Gastroesophageal sphincter (tissue), 4 donors: ENCODE measurements at places on chromosomes 1 and 21.
A peak's percentile ranks its signal among the peaks of the same experiment; 100 is the strongest.

DNA sequence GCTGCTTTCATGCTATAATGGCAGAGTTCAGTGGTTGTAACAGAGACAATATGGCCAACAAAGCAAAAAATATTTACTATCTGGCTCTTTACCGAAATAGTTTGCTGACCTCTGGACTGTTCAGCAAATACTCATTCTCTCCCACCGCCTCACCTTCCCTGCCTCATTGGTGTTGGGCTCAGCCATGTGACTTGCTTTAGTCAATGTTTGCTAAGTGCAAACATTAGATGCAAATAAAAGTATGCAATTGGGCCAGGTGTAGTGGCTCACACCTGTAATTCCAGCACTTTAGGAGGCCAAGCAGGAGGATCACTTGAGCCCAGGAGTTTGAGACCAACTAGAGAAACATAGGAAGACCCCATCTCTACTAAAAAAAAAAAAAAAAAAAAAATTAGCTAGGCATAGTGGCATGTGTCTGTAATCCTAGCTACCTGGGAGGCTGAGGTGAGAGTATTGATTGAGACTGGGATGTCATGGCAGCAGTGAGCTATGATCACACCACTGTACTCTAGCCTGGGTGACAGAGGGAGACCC, 55.1 kb downstream of the RPL5 start:
- ATAC-seq, result no peak

DNA sequence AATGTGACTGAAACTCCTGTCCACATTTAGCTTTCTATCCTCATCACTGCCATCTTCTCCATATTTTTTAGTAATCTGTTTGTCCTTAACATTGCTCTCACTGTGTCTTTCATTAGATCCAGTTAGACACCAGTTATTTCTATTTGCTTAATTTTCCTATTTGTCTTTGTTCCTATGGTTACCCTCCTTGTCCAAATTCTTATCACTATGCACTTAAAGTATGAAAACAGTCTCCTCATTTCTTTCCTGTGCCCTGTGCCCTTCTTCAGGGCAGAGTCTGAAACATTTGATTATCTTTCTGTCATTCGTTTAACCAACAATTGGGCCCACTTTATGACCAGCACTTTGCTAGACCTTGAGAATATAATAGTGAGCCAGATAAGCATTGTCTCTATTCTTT, 64.2 kb downstream of the SLC30A7 start:
- no peak for ATAC-seq

DNA sequence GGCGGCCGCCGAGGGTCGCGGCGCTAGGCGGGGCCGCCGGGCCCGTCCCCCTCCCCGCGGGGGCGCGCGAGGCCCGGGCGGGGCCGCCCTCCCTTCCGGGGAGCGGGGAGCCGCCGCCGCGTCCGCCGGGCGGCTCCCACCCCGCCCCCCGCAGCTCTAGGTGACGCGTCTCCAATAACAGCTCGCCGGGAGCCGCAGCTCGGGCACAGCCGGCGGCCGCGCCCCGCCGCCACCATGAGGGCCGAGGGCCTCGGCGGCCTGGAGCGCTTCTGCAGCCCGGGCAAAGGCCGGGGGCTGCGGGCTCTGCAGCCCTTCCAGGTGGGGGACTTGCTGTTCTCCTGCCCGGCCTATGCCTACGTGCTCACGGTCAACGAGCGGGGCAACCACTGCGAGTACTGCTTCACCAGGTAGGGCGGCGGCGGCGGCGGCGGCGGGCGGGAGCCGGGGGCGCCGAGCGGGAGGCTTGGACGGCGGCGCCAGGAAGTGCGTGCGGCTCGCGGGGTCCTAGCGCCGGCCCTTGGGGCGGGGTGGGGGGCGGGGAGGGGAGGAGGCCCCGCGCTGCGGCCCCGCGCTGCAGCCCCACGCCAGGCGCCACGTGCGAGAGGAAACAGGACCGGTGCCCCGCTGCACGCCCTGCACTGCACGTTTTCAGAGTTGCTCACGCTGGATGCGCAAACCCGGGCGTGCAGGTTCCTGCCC, at the start of gene SMYD2:
Gene SMYD2, plus strand, starts transcription at position 139 of the 699 bp plus-strand sequence. Its CDS starts 96 bp downstream, at position 235.
- peak; percentile 89 for ATAC-seq

DNA sequence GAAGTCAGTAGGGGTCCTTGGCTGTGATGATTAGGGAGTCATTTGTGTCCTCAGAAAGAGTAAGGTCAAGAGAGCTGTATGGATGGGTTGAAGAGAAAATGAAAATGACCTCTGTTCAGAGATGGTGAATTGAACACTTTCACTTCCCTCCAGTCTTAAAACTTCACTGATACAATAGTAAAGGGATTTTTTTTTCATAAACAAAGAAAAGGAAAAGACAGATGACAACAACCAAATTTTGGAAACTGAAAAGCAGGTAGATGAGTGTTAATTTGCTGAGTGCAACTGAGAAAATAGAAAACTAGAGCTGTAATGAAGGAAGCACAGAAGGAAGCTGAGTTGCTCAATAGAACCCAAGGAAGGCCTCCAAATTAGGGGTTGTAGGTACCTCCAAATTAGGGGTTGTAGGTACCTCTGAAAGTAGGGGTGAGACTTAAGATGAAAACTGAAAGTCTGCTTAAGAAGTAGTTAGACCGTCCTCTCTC, 14.8 kb upstream of the S1PR1 start:
- ATAC-seq, result no peak

GRCh38 chr1:1092149-1092855, 18.2 kb upstream of the RNF223 start:
- no peak for ATAC-seq

DNA sequence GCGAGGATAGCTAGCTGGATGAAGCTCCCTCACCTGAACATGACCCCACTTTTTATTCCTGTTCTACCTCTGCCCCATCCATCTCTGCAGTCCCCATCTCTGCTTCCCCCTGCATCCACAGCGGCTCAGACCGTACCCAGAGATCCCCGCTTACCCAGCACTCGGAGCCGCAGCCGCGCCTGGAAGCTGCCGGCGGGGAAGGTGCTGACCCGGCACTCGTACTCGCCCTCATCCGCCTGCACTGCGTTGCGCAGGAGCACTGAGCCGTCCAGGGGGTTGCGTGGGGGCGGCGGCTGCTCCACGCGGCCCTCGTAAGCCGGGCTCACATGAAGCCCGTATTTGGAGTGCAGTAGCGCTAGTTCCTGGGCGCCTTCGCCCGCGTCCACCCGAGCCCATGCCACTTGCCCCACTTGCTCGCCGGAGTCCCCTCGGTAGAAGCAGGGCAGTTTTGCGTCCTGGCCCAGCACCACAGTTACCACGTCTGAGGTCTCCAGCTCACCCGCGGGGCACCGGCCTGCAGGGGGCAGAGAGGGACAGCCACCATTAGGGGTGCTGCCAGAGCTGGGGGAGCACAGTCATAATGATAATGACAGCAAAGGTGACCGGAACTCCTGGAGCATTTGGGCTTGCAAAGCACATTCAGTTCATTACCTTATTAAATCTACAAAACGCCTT, 9.8 kb downstream of the NECTIN4 start:
- no peak for ATAC-seq

DNA sequence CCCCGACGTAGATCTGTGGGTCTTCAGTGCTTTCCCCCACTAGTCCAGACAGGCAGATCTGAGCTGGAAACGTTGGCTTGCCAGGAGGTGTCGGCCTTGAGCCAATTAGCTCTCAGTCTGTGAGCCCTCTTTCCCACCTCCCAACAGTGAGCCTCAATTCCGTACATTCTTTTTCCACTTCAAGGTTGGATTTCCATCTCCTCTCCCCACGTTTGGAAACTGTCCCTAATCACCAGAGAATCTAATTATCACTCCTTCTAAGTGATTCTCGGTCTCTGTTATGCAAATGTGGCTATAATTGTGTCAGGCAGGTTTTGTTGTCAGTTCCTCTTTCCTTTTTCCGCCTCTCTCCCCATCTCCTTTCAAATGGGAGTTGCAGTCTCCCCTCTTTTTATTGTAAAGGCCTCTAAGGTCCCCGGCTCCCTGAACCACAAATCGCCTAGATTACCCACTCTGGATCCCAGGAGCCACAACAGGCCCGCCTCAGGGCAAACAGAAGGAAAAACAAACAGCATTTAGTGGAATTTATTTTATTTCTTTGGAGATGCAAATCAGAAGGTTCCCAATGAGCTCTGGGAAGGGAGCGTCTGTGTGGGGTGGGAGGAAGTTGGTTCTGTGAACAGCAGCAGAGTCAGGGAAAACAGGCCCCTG, 29.4 kb upstream of the LRRN2 start:
- ATAC-seq, result no peak

DNA sequence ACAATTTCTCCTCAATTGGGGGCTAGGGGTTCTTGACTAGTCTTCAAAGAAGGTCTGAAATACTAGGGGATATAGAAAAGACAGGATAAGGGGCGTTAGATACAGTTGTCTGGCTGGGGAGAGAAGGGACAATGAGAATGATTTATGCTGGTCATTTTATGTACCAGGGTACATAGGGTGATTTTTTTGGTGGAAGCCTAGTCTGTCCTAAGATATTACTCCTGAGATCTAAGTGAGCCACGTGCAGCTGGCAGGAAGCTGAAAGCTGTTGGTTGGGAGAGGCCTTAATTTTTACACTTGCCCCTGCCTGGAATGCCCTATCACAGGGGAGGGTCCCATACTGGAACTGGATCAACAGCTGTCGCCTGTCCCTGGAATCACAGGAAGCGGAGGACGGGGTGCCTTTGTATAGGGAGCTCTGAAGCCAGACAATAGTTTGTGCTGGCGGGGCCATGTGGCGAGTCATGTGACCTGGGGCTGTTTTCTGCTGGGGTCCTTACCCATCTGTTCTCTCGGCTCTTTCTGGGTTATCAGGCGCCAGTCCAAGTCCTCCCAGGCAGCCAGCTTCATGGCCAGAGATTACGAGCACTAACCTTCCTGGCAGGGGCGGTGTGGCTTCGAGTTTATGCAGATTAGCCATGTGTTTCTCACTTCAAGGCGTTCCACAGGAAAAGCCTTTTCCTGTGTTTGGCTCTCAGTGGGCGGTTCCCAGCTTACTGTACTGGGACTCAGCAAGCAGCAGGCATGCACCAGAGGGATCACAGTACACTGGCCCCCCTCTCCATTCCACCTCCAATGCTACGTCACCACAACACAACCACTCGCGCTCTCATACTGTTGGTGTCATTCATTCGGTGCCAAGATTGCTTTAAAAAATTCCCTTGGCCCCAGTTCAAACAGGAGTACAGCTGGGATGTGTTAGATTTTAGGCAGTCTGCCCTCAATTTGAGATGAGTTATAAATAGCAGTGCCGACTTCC, 27.5 kb downstream of the ARID1A start:
- peak; percentile 99 for ATAC-seq

GRCh38 chr1:213110349-213111300, 59.6 kb downstream of the RPS6KC1 start:
- ATAC-seq, result no peak

DNA sequence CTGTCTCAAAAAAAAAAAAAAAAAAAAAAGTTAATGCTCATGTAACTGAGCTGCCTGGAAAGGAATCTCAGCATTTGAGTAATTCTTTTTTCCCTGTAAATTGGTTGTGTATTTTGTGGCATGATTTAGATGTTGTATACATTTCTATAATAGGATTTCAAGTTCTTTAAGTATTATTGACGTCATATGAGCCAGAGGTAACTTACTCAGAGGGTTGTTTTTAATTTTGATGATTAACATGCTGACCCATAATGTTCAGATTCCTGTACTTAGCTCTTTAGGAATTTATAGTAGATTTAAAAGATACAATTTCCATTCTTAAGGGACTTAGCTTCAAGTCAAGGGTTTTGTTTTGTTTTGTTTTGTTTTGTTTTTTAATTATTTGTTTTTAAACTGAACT, 120.4 kb downstream of the CACHD1 start:
- no peak for ATAC-seq

- no peak for ATAC-seq
Observed at GRCh38 chr1:20430355-20431175, 55.4 kb downstream of the CAMK2N1 start.

GRCh38 chr1:41639332-41639936, 155.0 kb upstream of the EDN2 start:
- no peak for ATAC-seq

DNA sequence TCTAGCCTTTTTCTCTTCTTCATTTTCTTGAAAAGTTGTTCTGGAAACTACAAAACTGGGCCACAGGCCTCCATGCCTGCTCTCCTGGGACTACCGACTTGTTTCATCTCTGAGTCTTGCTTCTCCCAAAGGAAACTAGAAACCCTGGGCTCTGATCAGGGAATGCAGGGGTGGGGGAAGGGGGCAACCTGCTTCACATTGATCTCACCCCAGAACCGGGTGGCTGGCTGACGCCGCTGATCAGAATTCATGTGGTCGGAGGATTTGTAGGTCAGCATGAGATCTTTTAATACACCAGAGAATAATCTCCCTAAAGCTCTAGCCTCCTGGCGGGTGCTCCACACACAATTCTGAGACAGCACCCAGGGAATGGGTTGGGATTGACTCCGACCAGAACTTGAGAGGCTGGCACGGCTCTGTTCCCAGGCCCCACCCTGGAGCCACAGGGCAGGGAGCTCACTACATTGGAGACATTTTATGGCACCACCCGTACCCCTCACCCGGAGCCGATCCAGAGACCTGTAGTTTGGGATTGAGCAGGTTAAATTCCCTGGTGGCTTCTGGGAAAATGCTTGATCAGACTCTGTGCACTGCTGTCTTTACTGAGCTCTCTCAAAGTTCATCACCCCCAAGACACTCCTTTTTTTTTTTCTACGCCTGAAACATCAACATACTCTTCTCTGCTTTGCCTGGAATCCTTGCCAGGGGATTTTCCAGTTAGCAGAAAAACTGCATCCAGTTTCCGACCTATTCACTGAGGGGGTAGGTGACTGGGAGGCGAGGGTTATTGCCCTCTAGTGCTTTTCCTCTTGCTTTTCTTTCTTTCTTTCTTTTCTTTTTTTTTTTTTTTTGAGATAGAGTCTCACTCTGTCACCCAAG, 12.2 kb upstream of the ARHGEF10L start:
- ATAC-seq, result peak; percentile 16

- ATAC-seq, result no peak
Observed at GRCh38 chr21:44749759-44750674, 38.6 kb upstream of the TSPEAR start.

DNA sequence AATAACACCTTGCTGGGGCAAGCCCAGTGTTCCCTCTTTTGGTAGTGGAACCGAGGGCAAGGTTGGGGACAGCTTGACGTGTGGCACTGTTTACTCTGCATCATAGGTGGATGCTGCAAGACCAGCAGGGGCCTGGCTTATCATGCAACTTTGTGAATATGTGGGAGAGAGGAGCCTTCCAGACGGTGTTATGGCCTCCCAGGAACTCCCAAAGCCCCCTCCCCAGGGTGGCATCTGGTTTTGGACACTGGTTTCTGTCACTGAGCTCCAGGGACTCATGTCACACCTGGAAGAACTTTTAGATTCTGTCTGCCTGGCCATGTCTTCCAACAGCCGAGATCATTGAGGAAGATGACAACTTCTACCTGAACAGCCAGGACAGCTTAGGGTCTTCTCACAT, 1.4 kb upstream of the TLR5 start:
- ATAC-seq, result no peak

GRCh38 chr1:229075217-229075616, 195.7 kb upstream of the RAB4A start:
- ATAC-seq, result no peak
